ENCODE measurements at places on chromosomes 1 and 21. TPM values are rescaled to one million over a fixed set of nuclear protein-coding genes. Genes with fewer than 3 reads are reported as not detected.

The DMBX1 gene
- polyA plus RNA-seq: not detected

The TRIM46 gene
- 2.9 TPM for polyA plus RNA-seq

The GNG12 gene
- polyA plus RNA-seq: 103 TPM

The CCDC190 gene
- 0.10 TPM for polyA plus RNA-seq

The EFNA4 gene
- polyA plus RNA-seq: 18.5 TPM

The SELP gene
- 6.5 TPM for polyA plus RNA-seq

The HHAT gene
- 13.8 TPM for polyA plus RNA-seq

The TDRD5 gene
- polyA plus RNA-seq: 4.4 TPM

The CNR2 gene
- polyA plus RNA-seq: 0.08 TPM

The CELA3B gene
- polyA plus RNA-seq: not detected

The S100A9 gene
- 8.7 TPM for polyA plus RNA-seq

The RNU1-4 gene
- polyA plus RNA-seq: not detected

The PODN gene
- 1.4 TPM for polyA plus RNA-seq

The SGIP1 gene
- polyA plus RNA-seq: 13.8 TPM

The OPTC gene
- polyA plus RNA-seq: not detected

The FAM163A gene
- polyA plus RNA-seq: 0.59 TPM

The NTMT2 gene
- not detected for polyA plus RNA-seq

The IL23R gene
- polyA plus RNA-seq: not detected

The C1orf226 gene
- 15.3 TPM for polyA plus RNA-seq

The SMCP gene
- not detected for polyA plus RNA-seq

Measured in right renal cortex interstitium (tissue), 3 donors.